Cardiac fibroblast (primary cell): ENCODE measurements at places on chromosomes 3 and 15.

DNA sequence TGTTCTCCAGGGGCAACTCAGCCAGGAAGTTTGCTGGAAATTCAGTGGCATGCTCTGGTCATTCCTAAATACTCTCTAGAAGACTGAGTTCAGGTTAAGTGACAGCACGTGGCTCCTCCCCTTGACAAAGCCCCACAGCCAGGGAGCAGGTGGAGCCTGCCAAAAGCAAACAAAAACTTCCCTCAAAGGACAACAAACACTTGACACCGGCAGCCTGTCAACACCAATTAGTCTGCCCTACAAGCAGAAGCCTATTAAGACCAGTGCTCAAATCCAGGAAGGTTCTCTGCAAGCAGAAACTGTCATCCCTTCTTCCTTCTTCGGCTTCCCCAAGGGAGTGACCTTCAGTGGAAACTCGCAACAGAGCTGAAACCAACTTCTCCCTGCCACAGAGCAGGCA is 5.0 kb downstream of the MEX3B start:
- no peak for DNase-seq

- peak; percentile 60 for DNase-seq
Measured at GRCh38 chr3:187744169-187745151, 808 bp downstream of the BCL6 start.

DNA sequence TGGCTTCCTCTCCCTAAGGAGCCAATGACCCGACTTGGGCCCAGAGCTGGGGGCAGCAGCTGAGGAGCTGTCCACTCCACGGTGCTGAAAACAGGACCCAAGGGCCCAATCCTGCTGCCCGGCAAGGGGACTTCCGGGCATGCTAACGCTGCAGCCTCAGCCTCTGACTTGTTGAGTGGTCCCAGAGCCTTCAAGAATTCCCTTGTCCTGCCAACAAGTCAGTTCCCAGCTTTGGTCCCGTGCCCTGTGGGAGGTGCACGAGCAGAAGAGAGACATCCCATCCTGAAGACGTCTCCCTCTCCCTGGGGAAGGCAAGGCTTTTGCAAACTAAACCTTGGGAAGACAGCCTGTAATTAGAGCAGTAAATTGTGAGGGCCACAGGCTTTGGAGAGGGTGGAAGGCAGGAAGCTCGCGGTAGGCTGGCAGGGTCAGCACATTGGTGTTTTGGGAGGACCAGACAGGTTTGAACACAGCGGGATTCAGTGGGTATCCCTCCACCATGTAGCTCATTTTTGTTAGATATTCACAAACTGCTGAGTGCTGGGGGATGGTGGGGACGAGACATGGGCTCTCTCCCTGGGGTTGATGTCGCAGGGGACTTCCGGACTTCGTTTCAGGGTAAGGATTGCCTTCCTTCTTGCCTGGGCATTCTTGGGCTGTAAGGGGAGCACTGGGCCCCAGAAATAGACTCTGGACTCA is 29.8 kb upstream of the PRR23E start:
- no peak for DNase-seq

- no peak for DNase-seq
Measured at GRCh38 chr15:40125950-40126349, 17.3 kb upstream of the BMF start.

DNA sequence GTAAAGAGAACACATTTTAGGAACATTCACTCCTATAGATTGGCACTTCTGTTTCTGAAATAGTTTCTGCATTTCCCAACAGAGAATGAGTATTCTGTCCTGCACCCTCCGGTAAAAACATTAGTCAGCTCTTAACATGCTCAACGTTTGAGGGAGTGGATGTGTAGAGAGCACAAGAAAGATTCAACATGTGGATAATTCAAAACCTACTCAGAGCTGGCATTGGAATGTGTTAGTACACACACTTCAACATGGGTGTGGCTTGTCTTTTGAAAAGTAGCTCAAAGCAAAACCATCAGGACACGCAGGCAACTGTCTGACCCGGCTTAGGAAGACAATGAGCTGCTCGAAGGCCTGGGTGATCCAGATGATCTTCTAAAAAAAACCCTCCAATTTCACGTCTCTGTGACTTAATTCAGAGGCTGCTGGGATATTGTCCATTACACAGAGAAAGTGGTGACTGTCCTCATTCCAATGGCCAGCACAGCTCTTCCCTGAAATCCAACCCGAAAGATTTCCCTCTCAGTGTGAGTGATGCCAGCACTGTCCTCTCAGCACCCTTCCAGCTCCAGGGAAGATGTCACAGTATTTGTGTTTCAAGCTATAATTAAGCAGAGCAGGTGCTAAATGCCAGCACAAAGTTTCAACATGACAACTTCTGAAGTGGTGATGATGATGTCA is 18.1 kb downstream of the FBN1 start:
- DNase-seq, result peak; percentile 90

DNA sequence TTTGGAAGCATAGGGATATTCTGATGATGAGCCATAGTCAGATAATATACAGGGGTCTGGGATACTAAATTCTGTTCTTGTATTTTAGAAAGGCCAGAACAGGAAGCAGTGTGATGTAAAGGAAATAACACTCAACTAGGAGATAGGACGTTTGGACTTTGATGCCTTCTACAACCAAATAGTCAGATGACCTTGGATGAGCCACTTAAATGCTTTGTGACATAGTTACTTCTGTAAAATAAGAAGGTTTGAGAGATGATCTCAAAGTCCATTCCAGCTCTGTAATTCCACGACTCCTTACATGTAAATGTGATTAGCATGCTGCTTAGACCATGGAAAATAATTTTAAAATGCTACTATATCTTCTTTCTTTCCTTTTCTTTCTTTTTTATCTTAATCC is 29.5 kb upstream of the CCDC54 start:
- peak; percentile 5 for DNase-seq

DNA sequence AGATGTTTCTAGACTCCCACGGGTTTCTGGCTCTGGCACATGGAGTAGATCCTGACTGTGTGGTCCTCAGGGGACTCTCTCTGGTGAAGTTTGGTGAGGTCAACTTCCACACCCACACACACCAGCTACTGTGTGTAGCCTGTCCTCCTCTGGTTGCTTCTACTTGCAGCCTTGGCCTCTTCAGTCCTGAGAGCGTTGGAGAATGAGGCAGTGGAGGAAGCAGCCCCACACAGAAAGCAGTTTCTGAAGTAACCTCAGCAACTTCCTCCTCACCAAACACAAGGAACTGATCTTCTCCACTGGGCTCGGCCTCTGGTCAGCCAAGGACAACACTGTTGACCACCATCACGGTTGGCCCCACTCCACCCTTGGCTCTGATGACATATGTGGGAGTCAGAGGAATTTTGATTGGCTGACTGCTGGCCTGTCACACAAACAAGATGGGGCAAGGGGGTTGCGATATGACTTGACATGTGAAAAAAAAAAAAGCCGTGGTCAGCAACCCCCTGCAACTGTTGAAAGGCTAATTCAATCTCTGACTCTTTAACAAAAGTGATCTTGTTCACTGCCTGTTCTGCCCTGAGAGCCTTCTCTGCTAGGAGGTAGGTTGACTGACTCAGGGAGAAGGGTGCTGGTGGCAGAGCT is 19.6 kb downstream of the CD86 start:
- DNase-seq, result no peak

GRCh38 chr15:56960116-56960515 is 41.7 kb downstream of the TCF12 start:
- peak; percentile 29 for DNase-seq

- DNase-seq, result no peak
Measured at GRCh38 chr3:178200316-178200715, 335.9 kb upstream of the KCNMB2 start.

GRCh38 chr15:37135225-37135624 is 34.9 kb upstream of the MEIS2 start:
- no peak for DNase-seq

- DNase-seq, result no peak
Measured at GRCh38 chr15:88705769-88706165, 67.0 kb downstream of the ISG20 start.
